ENCODE measurements at places on chromosomes 12 and 14. TPM values are rescaled to one million over a fixed set of nuclear protein-coding genes. Genes with fewer than 3 reads are reported as not detected.

DNA sequence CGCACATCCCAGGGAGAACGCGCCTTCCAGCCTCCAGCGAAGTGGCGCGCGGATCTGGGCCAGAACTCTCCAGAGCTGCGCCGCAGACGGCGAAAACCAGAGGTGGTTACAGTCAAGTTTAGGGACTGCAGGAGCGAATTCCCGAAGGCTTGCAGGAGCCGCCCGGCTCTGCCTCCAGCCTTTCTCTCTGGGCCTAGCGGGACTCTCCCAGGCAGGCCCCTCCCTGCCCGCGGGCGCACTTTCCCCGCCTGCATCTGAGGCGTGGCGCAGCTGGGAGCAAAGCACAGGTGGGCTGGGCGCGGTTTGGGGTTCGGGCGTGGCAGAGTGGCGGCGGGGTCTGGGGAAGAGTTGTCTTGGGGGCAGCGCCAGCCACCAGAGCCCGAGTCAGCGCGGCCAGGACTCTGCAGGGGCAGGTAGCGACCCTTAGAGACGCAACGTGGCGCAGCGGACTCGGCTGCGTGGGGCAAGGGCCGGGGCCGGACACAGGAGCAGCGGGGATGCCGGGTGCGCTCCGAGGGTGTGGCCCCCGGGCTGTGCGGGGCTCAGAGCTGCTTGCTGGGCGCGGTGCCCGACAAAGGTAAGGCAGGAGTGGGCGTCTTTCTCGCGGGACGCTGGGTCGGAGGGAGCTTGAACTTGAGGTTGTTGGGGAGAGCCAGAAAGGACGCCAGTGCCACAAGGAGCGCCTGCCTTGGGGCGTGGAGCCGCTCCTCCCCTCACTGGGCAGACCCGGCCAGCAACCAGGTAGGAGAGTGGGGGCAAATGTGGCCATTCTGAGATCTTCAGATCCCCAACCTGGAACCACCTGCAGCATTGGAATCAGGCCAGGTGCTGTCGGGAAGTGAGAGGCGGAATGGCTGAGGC lies 1126.0 kb downstream of the AACS start:
- H3K36me3 ChIP-seq: no peaks in the 10 kb centered on the region
- no peak overlapping the region for H3K27ac ChIP-seq
- peaks cover 20% of the 10 kb centered on the region for H3K27me3 ChIP-seq
- no peaks in the 10 kb centered on the region for H3K4me1 ChIP-seq
- H3K4me3 ChIP-seq: no peak overlapping the region
- no peak for DNase-seq

DNA sequence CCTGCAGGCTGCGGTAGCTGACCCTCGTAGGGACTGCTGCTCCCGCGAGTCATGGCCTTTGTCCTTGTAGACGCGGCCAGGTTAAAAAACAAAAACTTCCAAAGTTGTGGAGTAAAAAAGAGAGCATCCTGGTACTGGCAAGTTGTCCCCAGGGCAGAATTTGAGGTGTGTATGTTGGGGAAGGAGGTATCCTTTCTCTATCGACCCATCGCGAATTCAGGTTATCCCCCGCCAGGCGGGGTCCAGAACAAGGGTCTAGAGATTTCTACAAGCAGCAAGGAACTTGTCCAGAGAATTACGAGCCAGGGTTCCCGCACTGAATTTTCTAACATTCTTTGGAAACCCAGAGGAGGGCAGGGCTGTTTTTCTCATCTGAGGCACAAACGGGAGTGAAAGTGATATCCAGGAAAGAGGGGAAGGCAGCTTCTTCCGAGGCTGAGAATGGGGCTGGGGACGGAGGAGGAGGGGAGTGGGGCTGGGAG lies 16.3 kb downstream of the TBX3 start:
- no peak overlapping the region for H3K27ac ChIP-seq
- DNase-seq: no peak
- peaks cover 89% of the 10 kb centered on the region for H3K27me3 ChIP-seq
- H3K4me3 ChIP-seq: no peak overlapping the region
- no peaks in the 10 kb centered on the region for H3K36me3 ChIP-seq

DNA sequence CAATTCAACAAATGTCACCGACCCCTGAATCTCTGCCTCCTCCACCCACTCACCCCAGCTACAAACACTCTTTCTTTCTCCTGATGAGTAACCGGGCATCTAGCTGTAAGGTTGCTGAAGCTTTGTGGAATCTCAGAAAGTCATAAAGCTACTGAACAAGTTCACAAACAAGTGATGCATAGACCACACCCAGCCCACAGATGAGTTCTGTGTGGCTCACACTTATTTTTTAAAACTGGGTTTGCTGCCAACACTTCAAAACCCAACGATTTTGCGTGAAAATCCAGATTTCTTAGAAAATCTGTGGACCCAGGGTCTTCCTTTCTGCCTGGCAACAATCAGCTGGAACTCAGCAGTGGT lies 96.1 kb downstream of the APAF1 start:
- no peaks in the 10 kb centered on the region for H3K36me3 ChIP-seq
- DNase-seq: no peak
- no peak overlapping the region for H3K4me3 ChIP-seq
- H3K27me3 ChIP-seq: peaks cover 47% of the 10 kb centered on the region
- H3K4me1 ChIP-seq: no peaks in the 10 kb centered on the region

DNA sequence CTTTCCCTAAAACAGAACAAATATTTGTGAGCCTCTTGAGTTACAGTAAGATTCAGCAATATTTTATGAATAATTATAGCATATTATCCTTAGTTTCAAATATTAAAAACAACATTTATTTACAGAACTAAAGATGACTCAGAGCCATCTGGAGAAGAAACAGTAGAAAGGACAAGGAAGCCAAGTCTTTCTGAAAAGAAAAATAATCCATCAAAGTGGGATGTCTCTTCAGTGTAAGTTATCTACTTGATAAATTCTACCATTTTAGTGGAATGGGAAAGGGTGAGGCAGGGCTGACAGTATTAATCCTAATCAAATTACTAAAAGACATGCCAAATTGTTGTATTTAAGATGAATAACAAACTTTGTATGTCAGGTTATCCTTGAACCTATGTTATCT lies 88.1 kb downstream of the DNAI7 start:
- DNase-seq: no peak
- no peaks in the 10 kb centered on the region for H3K4me1 ChIP-seq
- no peak overlapping the region for H3K4me3 ChIP-seq
- no peaks in the 10 kb centered on the region for H3K27me3 ChIP-seq
- H3K27ac ChIP-seq: no peak overlapping the region
- peaks cover 27% of the 10 kb centered on the region for H3K36me3 ChIP-seq

Gene HNF1A
- total RNA-seq: not detected

Gene PHLDA1
- total RNA-seq: 7.1 TPM

Gene SDR9C7
- 0.33 TPM for total RNA-seq

Gene CPNE6
- 0.05 TPM for total RNA-seq

Gene PRB2
- 0.05 TPM for total RNA-seq

Gene KLRG1
- 7.4 TPM for total RNA-seq

Gene CCDC197
- total RNA-seq: not detected

Gene KRT6A
- total RNA-seq: 14.4 TPM

Gene OAS1
- 55.3 TPM for total RNA-seq

Gene POTEM
- total RNA-seq: not detected

Data from thymus (tissue), 14 donors.